ENCODE measurements at places on chromosomes 3 and 15.

DNA sequence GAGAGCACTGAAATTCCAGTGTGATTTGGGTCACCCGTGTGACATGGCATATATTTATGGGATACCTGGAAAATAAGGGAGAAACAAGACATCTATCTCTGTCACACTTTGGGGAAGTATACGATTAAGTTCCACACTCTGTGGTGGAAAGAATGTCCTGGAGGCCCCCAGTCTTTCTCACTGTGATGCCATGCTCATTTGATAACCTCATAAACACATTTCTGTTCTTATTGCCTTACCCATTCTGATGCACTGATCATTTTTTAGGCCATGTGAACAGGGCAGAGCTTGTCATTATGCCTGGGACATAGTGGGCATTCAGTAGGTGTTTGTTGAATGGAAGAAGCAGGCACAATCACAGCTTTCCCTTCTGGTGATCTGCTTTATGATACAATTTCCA is 349.4 kb upstream of the TPRG1 start:
- no peak for DNase-seq

GRCh38 chr3:36891701-36892160 is 53.1 kb downstream of the TRANK1 start:
- DNase-seq, result no peak

GRCh38 chr3:77935418-77935817 is 895.5 kb downstream of the ROBO2 start:
- no peak for DNase-seq

DNA sequence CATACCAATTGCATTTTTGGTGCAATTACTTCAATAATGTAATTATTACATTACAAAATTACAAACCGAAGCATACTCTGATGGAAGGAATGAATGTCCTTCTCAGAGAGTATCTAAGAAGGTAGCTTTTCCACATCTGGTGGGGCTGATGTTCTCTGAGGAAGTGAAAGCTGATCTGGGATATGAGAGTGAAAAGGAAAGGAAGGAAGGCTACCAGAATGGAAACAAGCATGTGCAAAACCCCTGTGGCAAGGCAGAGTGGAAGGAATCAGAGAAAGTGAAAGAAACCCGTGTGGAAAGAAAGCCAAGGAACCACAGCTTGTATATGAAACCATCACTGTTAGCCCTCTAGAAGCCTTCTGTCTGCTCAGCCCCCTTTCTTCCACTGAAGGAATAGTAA is 35.3 kb upstream of the GOLGA8A start:
- no peak for DNase-seq

DNA sequence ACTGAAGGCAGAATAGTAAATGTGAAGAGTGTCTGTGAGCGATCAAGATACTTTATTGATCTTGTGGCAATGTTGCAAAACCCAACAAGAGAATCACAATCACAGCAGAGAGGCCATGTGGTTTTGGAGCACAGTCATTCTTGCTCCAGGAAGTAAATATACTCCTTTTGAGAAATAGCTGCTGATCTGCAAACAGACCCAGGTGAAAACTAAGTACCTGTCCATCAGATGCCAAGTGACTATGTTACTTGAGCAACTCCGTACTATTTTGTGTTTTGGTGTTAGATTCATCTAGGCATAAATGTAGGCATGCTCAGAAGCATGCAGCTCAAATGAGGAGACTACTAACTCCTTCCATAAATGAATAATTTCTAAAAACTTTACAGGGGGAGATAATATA is 627.9 kb downstream of the ZBBX start:
- no peak for DNase-seq

DNA sequence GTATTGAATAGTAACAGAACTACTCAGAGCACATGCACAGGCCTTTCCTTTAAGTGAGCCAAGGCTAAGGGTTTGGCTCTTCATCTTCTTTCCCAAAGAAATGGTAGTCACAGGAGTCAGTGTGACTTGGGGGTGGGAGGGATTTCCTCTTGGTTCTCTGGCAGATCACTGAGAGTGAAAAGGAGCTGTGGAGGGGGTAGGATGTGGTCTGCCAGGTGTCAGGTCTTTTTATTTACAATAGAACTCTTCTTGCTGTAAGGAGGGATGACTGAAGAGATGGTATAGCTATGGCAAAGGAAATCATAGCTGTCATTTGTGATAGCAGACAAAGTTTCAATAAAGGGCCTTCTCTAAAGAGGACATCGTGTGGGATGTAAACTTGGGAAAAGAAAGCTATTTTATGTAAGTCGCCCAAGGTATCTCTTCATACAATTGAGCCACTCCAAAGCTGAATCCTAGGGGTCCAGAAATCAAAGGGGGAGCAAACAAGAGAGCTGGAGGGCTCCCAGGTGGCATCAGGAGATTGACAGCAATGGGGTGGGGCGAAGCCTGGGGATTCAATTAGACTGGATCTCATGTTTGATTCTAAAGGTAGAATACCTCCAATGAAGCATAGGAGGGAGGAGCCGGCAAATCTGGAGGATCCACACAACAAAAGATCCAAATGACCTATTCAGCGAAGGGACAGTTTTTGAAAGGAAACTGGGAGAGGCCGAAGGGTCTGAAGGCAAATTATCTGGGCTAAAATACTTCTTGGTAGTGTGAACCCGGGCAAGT is 20.0 kb upstream of the CHD2 start:
- DNase-seq, result no peak

DNA sequence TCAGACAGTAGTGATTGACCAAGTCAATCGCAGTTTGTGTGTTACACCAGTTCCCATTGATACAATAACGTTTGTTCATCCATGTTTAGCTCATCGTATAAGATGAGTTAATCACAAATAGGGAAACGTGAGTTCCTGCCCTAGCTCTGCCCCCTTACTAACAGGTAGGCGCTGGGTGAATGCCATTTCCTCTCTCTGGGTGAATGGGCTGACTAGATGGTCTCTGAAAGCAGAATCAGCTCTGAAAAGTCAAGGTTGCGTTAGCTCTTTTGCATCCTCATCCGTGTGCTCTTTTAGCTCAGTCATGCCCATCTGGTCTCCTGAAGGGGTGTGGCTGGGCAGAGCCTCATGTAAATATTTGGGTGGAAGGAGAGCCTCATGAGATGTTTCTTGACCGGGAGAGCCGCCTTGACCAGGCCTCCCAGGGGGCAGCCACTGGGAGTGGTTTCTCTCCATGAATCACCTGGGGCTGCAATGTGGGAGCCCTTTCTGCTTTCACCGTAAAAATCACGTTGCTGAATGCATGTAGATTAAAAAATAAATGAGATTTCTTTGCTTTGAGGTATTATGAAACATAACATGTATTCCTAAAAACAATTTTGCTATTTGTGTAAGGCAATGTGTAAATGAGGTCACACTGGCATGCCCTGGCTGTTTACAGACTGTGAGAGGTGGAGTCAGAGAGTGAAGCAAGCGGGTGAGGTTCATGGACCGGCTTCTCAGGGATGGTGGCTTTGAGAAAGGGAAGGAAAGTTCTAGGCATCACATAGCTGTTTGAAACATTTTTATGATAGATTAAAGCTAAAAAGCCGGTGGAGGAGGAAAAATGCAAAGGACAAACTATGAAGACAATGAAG is 108.4 kb upstream of the RASGRP1 start:
- no peak for DNase-seq

GRCh38 chr3:108818404-108818803 is 4.2 kb upstream of the TRAT1 start:
- DNase-seq, result peak; percentile 80

- DNase-seq, result peak; percentile 17
Observed at GRCh38 chr3:142027735-142028134, 121.6 kb downstream of the TFDP2 start.

- DNase-seq, result no peak
Observed at GRCh38 chr15:93200081-93200836, 111.2 kb upstream of the RGMA start.

GRCh38 chr3:6204891-6205290 is 656.0 kb upstream of the GRM7 start:
- no peak for DNase-seq

DNA sequence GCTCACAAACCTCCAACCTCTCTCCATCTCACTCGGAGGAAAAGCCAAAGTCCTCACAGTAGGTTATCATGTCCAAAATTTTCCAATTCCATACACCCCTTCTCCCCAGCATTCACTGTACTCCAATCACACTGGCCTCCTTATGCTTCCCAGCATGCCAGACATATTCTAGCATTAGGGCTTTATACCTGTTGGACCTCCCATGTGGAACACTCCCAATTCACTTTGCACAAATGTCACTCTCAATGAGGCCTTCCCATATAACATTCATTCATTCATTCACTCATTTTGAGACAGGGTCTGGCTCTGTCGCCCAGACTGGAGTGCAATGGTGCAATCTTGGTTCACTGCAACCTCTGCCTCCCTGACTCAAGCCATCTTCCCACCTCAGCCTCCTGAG is 19.9 kb downstream of the SCAPER start:
- no peak for DNase-seq

GRCh38 chr3:129526121-129526900 is 2.1 kb upstream of the RHO start:
- DNase-seq, result peak; percentile 8

GRCh38 chr3:114404590-114404989 is 110.8 kb downstream of the TIGIT start:
- no peak for DNase-seq

- DNase-seq, result no peak
Observed at GRCh38 chr3:59135096-59135495, 85.3 kb upstream of the CFAP20DC start.

DNA sequence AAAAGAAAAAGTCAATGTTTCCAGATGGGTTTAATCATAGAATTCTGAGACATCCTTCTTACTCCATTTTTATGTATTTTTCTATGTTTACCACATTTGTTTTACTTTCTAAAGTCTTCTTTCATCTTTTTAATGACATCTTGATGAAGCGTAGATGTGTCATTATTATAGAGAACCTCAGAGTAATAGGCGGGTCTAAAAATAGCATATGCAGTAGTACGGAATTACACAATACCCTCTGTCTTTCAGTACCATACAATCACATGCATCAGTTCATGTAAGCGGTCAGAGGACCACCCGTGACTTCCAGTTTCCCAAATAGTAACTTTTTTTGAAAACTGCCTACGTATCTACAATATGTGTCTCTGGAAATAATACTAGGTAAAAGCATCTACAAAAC is 224.0 kb downstream of the PLOD2 start:
- no peak for DNase-seq

GRCh38 chr3:187985647-187986046 is 168.3 kb upstream of the LPP start:
- no peak for DNase-seq

- no peak for DNase-seq
Observed at GRCh38 chr3:3082234-3082924, 27.8 kb downstream of the IL5RA start.

DNA sequence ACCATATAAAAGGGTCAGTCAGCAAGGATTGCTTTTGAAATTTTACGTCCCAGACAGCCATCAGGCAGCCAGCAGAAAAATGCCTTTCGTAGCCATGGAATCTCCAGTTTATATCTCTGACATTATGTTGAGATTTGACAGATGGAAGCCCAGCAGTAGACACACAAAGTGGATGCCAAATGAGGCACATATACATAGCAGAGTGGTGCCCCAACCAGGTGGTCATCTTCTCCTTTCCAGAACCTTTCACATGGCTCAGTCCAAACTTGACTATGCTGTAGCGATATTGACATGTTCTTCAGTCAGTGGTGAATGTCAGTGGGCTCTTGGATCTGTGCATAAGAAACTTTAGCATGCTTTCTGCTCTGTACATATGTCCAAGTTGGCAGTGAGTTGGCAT is 123.3 kb upstream of the GBE1 start:
- DNase-seq, result no peak

GRCh38 chr3:29991198-29991597 is 615.2 kb upstream of the TGFBR2 start:
- no peak for DNase-seq

GRCh38 chr15:49412797-49413196 is 10.2 kb upstream of the FGF7 start:
- no peak for DNase-seq

GRCh38 chr15:72050700-72051099 is 67.2 kb downstream of the MYO9A start:
- no peak for DNase-seq

DNA sequence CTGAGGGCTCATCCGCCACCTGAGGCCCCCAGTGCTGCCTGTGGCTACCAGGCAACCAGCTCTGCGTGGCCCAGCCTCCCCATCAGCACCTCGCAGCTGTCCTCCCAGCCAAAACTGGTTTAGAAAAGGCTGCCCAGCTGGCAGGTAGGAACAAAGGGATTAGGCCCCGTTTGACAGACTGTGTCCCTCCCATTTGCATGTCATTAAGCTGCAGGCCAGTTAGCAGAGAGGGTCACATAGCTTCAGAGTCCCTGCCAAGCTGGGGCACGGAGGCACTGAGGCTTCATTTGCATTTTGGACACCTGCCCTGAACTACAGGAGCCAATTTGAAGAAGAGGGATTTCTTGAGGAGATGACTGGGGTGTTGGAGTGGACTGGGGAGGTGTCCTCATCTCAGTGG is 177.9 kb downstream of the TLE3 start:
- DNase-seq, result no peak

DNA sequence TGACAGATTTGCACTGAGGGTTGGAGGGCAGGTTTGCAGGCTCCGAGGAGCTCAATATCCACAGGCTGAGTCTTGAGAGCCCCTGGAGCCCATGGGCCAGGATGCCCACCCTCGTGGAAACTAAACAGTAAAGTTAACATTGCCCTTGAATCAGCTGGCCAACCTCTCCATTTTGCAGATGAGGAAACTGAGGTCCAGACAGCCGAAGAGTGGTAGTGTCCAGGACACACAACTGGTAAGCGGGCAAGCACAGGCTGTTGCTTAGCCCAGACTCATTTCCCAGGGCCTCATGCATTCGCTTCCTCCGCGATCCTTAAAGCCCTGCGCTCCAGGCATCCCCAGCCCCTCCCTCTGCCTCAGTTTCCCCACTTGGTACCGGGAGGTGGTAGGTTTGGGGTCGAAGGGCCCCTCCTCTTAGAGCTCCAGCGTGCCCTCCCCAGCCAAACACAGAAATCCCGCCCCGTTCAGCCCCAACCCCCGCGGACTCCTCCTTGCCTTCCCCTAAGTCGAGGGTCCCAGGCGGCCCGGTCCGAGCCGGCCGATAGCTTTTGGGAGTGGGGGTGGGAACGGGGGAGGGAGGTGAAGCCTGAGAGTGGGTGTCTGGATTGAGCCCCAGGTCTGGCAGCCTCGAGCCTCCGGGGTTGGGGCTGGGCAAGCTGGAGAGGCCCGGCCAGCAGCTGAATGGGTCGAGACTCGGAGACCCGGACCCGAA is 3.5 kb downstream of the PTH1R start:
- no peak for DNase-seq

GRCh38 chr3:171458071-171458863 is 1.9 kb downstream of the TNIK start:
- DNase-seq, result peak; percentile 66

- DNase-seq, result peak; percentile 17
Observed at GRCh38 chr3:36792342-36792741, 28.0 kb upstream of the DCLK3 start.
